ENCODE measurements at places on chromosomes 7 and 10.

DNA sequence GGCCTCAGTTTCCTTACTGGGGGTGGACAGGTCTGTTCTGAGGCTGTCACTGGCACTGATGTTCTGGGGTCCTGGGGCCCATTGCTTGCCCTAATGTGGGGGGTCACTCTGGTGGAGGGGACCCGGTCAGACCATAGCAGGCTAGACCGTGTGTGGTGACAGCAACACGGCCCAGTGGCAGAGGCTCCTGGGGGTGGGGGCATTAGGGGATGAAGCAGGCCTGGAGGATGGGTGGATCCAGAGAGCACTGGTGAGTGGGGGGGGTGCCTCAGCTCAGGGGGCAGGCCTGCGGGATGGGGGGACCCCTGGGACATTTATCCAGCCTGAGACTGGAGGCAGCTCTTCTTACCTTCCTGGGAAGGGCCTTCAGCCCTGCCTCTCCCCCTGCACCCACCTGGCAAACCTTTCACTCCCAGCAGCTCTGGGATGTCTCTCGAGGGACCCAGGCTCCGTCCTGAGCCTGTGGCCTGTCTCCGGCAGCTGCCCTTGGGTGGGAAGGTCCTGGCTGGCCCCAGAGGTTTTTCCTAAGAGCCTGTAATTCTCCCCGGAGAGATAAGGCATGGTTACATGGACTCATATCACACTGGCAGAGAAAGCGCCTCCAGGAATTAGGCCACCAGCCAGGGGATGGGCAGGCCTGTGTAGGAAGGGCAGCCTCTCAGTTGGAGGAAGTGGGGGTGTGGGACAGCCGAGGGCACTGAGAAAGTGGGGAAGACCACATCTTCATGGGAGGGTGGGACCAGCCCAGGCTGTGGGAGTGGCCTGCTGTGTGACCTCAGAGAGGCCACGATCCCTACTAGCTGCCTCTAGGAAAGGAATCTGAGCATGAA, 147.7 kb downstream of the UBE2H start:
- no peak for DNase-seq

DNA sequence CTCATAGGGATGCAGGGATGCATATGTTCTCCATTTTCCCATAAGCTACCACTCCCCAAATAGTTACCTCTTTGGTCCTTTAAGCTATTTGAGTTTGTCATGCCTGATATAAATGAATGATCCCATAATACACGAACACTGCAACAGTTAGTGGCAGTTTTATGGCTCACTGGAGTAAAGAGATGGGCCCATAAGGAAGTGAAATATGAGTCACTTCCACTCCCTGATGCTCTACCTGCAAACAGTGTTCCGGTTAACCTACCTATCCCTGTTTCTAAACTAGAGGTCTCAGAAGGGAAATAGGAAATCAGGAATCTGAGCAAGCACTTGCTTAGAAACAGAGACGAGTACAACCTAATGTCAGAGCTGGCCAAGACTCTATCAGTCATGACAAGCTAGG, 71.7 kb downstream of the CALD1 start:
- DNase-seq, result no peak

DNA sequence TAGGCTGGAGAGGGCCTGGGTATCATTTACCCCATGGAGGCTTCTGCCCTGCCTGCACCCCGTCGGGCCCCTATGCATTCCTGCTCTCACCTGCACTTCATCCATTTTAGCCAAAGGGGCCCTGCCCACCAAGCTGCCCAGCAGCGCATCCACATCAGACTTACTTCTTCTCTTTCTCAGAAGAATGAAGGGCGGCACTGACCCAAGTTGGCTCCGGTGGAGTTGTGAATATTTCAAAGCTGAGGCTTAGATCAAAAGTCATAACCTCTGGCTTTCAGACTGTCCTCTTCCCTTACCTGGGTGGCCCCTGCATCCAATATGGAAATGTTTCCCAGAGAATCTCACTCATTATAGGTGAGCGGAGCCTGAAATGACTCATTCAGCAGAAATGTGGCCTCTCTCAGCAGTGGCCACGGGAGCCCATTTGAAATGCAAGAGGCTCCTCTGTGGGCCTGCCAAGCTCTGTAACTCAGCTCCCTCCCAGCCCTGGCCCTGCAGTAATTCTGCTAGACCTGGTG, 117.6 kb upstream of the TCF7L2 start:
- no peak for DNase-seq

GRCh38 chr7:137717811-137718271, 128.9 kb downstream of the DGKI start:
- DNase-seq, result no peak

DNA sequence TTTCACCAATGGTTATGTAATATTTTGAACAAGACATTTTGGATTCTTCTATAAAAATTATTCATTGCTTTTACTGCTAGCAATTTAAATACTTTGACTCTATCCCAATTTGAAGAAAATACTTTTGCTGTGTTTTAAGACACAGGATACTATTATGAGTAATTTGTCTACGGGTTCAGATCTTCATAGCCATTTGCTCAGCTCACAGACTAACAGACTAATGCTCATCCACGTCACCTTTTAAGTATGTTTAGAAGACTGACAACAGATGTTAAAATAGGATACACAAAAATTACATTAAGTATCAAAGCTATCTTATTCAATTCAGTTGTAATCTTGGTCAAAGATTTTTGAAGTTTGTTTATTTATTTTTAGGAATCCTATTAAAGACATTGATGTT, 251.3 kb upstream of the CHRM2 start:
- DNase-seq, result no peak
